ENCODE measurements at places on chromosomes 6 and 20.

GRCh38 chr6:145372671-145373151 lies 362.6 kb downstream of the EPM2A start:
- DNase-seq, result peak; percentile 2

DNA sequence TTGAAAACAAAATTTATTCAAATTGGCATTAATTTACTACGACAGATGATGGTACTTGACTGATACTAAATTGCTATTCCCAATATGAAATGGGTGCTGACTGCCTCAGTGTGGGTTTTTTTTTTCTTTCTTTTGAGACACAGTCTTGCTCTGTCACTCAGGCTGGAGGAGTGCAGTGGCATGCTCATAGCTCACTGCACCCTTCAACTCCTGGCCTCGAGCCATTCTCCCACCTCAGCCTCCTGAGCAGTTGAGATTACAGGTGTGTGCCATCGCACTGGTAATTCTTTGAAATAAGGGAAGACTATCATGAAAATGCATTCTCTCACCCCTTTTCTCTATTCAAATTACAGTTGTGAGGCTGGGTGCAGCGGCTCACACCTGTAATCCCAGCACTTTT lies 22.5 kb downstream of the PDSS2 start:
- no peak for DNase-seq

DNA sequence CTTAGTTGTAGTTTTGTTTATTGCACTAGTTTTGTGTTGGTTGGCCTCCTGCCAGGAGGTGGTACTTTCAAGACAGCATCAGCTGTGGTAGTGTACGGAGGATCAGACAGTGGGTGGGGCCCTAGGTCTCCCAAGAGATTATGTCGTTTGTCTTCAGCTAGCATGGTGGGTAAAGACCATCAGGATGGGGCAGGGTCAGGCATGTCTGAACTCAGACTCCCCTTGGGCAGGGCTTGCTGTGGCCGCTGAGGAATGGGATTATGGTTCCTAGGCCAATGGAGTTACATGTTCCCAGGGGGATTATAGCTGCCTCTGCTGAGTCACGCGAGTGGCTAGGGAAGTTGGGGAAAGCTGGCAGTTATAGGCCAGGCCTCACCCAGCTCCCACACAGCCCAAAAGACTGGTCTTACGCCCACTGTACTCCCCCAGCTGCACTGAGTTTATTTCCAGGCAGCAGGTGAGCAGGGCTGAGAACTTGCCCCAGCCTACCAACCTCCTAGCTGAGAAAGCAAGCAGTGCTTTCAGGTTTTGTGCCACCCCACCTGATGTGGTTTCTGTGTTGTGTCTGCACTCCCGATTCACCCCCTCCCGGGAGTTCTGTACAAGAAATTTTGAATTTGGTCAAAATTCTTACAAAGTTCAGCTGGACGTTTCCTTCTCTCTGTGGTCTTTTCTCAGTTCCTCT lies 24.7 kb downstream of the ZSCAN31 start:
- no peak for DNase-seq

GRCh38 chr20:37361336-37361735 lies 15.4 kb downstream of the SRC start:
- no peak for DNase-seq

DNA sequence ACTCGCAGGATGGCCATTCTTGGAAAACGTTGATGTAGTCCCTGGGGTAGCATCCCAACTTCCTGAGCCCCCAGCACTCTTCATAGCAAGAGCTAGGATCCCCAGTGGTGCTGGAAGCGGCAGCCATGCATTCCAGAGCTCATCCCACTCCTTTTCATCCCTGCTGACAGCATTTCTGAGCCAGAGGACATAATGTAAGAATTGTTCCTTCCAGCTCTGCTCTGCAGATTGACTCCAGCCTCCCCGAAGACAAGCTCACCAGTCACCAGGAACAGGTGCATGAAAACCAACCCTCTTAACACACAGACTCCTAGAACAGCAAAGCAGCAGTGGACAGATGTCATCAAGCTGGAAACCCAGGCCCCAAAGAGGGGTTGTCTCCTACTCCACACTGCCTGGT lies 3.8 kb downstream of the SLC13A3 start:
- DNase-seq, result no peak

DNA sequence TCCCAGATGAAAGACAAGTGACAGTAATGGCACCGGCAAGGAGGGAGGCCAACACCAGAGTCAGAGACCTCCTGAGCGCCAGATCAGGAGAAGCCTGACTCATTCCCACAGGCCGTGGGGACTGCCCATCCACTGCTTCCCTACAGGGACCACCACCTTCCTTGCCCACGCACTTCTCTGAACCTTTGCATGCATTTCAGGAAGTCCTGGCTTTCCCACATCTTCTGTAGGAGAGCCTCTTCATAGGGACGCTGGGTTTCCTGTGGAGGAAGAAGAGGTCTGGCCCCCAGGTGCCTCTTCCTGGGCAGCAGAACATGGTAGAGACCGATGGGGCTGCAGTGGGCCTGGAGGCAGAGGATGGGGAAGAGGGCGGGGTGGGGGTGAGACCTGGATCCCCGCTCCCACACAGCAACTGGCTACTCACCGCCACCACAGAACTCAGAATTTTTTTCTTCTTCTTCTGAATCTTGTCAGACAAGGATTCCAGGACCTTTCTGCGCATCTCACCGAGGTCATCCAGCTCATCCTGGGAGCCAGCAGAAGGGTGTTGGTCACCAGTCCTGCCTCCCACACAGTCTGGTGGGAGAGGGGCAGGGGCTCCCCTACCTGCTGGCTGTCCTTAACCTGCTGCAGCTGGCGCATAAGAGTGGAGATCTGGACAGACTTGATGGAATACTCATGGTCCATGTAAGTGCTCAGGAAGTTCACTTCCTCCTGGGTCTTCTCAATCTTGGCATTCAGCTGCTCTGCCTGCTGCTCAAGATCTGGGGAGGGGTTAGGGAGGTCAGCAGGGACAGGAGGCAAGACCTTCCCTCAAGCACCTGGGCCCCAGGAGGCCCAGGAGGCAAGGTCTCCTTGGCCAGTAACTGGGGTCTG lies 13.7 kb downstream of the C20orf96 start:
- no peak for DNase-seq

DNA sequence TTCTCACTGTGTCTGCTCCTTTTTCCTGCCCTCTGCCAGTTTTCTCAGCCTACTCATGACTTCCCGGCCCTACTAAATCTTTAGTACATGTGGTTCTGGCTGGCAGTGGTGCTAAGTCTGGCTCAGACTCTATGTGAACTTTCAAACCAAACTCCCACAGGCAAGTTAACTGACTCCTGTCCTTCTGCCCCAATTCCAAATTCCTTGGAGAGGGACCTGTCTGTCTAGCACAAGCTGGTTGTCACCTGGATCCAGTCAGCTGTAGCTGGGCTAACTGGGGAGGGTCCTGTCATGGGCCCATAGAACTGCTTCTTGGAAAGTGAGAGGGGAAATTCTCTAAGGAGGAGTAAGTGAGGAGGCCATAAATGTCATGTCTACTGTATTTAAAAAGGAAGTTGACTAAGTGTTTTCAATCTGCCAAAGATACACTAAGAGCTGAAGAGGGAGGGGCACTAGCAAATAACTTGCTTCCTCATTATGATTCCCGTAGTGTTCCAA lies 240.1 kb downstream of the KCNQ5 start:
- no peak for DNase-seq

DNA sequence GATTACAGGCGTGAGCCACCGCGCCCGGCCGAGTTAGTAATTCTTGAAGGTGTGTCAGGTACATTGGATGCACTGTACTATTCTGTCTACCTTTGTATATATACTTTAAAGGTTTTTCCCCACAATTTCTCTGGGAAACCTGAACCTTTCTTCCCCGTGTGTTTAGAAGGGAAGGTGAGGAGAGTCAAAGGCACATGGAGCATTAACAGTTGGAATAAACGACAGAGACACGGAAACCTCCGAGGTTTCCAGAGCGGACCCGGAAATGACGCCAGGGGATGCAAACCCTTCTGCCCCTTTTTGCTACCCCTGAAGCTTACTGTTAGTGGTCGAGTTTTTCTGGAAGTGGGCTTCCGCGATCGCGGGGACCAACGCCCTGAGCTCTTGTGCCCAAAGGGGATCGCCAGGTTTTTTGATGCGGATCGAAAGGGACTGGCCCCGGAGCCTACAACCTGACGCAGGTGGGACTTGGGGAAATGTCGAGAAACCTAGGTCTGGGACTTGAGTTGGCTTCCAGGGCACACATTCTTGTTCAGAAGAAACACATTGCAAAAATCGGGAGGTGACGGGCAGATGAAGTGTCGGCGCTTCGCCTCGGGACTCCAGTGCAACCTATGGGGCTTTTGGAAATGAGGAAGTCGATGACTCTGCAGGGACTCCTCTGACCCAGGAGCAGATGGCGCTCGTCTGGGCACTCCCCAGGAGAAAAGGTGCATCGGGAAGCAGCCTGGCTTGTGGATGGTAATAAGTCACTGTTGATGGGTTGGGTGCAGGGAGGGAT lies 218.2 kb downstream of the OR2B2 start:
- DNase-seq, result no peak

- no peak for DNase-seq
These were observed 55.1 kb upstream of the FBXL4 start for GRCh38 chr6:99002831-99003230.

- no peak for DNase-seq
These were observed 32.9 kb downstream of the FILIP1 start for GRCh38 chr6:75460681-75461080.

DNA sequence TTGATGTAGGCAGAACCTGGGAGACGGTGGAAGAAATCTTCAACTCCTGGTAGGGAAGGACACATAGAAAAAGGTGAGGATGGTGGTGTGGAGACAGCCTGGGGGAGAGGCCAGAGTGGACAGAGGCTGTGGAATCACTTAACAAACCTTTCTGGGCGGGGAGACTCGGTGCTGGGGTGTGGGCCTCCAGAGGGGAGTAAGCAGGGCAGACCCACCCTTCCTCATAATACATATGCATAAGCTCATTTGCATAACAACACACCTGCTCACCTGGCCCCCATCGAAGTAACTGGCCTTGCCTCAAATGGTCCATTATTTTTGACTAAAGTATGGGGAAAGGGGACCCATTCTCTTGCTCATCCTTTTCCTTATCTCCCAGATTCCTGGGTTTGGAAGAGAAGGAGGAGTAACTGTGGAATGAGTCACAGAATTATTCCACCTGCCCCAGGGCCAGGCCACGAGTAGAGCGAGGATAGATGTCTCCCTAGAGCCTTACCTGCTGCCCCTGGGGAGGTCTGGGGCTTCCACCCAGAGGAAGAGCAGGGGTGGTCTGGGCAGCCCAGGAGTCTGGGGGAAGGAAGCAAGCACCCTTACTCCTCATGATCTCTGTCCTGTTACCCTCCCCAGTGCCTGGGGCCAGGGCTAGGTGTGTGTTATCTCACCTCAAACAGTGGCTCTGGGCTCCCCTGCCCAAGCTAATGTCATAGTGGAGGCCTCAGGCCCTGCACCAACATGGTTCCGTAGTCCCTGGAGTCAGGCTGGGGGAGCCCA lies 10.7 kb upstream of the VEGFA start:
- no peak for DNase-seq

GRCh38 chr6:166836785-166837718 lies 119.3 kb downstream of the RNASET2 start:
- DNase-seq, result no peak

DNA sequence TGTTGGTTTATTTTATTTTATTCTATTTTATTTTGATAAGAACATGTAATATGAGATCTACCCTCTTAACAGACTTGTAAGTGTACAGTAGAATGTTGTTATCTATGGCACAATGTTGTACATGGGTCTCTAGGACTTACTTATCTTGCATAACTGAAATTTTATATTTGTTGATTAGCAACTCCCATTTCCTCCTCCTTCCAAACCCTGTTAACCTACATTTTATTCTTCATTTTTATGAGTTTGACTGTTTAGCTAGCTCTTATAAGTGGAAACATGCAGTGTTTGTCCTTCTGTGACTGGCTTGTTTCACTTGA lies 37.9 kb upstream of the BCAS1 start:
- no peak for DNase-seq

DNA sequence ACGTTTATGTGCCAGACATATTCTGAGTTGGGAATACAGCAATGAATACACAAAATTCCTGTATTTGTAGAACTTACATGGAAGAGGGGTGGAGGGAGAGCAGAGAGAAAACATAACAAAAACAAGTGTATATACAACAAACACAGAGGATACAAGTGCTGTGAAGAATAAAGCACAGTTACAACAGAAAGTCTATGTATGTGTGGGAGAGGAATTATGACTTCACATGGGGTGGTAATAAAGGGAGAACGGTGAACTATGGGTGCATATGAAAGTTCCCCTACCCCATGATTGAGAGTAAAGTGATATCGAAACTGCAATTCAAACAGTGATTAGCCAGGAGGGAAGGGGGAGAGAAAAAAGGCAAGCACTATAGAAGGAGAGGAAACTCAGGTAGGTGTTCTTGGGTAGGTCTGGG lies 24.6 kb downstream of the HBS1L start:
- no peak for DNase-seq

GRCh38 chr6:167235005-167235404 lies 56.1 kb upstream of the UNC93A start:
- no peak for DNase-seq

GRCh38 chr20:35994994-35995453 lies 26.6 kb downstream of the CNBD2 start:
- peak; percentile 15 for DNase-seq

DNA sequence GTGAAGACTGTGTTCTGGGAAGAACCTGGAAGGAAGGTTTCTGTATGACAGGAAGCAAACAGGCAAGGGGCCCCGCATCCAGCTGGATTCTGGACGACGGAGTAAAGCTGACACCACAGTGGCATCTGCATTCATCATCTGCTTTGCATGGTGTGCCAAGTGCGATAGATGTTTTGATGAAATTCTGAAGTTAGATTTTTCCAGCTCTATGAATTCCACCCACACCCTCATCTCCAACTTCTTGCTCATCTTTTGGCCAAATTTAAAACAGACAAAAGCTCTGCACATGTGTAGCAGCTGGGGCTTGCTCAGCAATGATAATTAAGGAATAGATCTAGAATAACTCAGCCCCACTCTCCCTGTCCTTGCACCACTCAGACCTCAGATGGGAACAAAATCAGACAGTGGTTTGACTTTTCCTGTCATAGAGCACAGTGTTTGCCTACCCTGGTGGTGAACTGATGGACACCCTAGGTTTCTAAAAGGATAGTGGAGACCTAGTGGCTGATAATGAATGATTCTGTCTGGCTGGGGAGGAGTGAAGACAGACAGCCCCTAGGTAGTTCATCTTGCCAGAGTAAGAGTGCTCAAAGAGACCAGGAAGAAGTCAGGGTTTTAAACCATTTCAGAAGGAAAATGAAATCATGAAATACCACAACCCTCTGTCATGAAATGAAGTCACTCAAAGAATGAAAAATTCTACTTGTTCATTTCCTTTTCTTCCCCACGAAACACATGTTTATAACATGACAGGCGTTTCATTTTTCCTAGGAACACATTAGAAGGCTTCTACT lies 85.8 kb downstream of the BCAS1 start:
- DNase-seq, result no peak

- no peak for DNase-seq
These were observed 578.9 kb downstream of the HAO1 start for GRCh38 chr20:7361321-7361720.

GRCh38 chr6:141464490-141464889 lies 668.2 kb upstream of the GJE1 start:
- DNase-seq, result no peak
